ENCODE measurements at places on chromosomes 1 and 21. TPM values are rescaled to one million over a fixed set of nuclear protein-coding genes. Genes with fewer than 3 reads are reported as not detected.

The TFF3 gene
- polyA plus RNA-seq, result 3.5 TPM

The LENEP gene
- 0.43 TPM for polyA plus RNA-seq

The DOP1B gene
- 6.5 TPM for polyA plus RNA-seq

The TRMT1L gene
- 21.8 TPM for polyA plus RNA-seq

The S100A7 gene
- 0.21 TPM for polyA plus RNA-seq

The RASAL2 gene
- polyA plus RNA-seq, result 17.6 TPM

The LDLRAD2 gene
- 5.5 TPM for polyA plus RNA-seq

The ILDR2 gene
- polyA plus RNA-seq, result 16.5 TPM

The FMO2 gene
- 1.9 TPM for polyA plus RNA-seq

The SLC22A15 gene
- 4.6 TPM for polyA plus RNA-seq

The OR6K3 gene
- polyA plus RNA-seq, result 0.11 TPM

The CELSR2 gene
- polyA plus RNA-seq, result 38.3 TPM

The KRTAP25-1 gene
- not detected for polyA plus RNA-seq

The ELAVL4 gene
- polyA plus RNA-seq, result 4.0 TPM

DNA sequence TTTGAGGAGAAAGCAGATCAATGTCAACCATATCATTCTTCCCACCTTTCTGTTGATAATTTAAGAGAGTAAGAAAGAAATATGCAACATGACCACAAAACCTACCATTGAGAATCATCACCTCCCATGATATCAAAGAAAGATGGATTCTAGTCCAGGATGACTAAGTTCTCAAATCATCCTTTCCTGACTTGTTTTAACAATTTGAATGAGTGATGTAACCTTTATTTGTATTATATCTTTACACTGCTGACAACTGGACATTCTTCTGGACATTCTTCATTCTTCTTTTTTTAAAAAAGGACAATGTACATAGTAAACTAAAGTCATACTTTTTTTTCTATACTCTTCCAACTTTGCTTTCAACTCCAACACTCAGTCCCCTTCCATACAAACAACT lies 9.5 kb downstream of the PSMB4 start:
- DNase-seq, result no peak

DNA sequence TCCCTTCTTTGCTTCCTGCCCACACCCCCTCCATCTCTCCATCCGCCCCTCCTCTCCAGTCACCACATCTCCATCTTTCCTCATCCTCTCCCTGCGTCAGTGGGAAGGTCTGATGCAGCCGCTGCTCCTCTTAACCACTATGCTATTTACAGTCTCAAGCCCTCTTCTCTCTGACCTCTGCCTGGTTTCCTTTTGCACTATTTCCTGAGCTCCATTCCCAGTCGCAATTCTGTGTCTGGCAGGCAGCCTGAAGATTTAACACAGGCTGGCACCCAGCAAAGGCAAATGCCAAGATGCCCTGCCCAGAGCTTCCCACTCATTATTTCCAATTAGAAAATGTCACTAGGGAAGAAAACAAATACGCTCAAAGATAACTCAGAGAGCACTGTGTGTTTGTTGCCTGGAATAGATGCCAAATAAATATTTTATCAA lies 89.6 kb upstream of the LPGAT1 start:
- DNase-seq, result no peak

DNA sequence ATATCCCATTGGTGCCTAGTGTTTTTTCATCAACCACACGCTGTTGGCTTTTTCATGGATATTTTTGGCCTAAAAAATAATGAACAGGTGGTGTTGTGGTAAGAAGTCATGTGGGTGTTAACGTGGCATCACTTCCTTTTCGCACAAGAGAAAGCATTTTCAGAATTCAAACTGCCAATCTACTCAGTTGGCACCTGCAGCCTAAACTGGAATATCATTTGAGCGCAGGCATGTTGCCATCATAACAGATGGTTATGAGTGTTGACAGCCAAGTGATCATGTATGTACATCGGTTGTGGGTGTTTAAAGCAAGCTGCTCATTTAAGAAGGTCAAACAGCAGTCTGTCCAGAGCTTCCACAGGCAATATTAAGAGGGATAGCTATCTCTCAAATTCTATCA lies 1963.0 kb downstream of the NCAM2 start:
- no peak for DNase-seq

GRCh38 chr1:226482975-226483700 lies 65.4 kb upstream of the STUM start:
- no peak for DNase-seq

DNA sequence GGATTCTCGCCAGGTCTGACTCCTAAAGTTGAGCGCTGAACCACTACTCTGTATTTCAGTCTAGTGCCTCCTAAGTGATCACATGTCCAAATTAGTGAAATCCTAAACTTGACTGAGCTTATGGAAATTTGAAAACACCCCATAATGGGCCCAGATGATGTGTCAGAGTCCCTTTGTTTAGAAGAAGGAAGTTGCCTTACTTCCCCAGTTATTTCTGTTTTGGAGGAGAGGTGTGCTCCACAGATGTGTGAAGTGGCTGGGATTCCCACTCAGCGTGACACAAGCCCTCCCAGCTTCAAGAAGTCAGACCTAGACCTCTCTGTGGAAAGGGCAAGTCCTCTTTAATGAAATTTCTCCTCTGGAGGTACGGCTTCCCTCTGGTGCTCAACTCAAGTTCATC lies 188.8 kb downstream of the TTLL7 start:
- DNase-seq, result no peak

GRCh38 chr21:29304597-29304996 lies 5.9 kb downstream of the BACH1 start:
- no peak for DNase-seq

DNA sequence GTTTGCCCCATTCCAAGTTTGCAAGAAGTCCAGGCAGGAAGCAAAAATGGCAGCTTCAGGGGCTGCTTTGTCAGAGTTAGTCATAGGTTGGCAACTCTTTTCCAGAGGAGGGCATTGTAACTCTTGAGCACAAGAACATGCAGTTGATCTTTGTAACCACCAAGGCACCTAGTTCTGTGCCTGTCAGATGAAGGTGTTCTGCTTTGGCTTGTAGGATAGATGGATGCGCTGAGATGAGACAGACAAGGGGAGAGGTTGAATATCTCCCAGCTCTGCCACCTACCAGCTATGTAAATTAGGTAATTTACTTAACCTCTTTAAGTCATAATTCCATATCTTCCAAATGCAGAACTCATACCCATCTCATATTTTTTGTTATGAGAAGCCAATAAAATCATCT lies 89.3 kb downstream of the ZNF648 start:
- no peak for DNase-seq

GRCh38 chr1:196977278-196977677 lies at the start of gene CFHR5:
Gene CFHR5, plus strand, starts transcription at chr1:196977556. Its CDS starts 109 bp downstream, at chr1:196977665.
- no peak for DNase-seq

DNA sequence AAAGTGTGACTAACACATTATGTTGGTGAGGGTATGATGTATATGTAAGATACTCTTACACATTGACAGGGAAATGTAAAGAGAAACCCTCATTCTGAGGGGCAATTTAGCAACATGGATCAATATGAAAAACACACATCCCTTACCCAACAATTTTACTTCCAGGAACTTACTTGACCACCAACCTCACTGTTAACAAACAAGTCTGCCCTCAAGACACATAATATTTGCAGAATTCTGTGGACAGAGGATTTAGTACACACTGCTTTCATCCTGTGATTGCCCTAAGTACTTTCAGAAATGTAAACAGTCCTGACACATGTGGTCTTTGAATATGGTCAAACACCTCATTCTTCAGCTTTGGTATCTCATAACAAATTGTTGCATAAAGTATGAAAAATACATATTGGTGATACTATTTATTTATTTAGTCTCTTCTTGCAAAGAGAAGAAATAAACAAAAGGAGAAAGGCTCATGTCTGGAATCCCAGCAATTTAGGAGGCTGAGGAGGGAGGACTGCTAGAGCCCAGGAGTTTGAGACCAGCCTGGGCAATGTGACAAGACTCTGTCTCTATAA lies 6.9 kb downstream of the USP48 start:
- DNase-seq, result no peak

DNA sequence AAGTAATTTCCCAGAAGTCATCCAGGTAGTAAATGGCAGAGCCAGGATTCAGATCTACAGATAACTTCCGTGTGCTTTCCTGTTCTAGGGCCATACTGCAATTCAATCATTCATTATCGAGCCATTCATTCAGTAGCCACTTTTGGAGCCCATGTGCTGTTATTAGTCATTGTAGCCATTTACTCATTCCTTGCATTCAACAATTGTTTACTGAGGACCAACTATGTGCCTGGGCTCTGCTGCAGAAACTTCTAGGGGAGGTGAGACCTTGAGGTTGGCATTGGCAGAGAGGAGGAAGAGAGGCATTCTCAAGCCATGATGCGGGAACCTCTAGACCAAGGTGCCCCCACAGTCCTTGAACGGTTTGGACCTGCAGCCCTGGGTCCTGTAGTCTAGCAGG lies 27.9 kb downstream of the EPHB2 start:
- DNase-seq, result no peak

DNA sequence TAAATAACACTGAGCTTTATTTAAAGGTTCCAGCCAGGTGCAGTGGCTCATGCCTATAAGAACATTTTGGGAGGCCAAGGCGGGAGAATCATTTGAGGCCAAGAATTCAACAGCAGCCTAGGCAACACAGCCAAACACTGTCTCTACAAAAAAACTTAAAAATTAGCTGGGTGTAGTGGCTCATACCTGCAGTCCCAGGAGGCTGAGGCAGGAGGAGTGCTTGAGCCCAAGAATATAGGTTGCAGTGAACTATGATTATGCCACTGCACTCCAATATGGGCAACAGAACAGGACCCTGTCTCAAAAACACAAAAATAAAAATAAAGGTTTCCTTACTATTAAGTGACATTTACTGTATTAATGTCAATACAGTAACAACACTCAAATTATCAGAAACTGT lies 2.1 kb downstream of the TAF12 start:
- DNase-seq, result no peak

DNA sequence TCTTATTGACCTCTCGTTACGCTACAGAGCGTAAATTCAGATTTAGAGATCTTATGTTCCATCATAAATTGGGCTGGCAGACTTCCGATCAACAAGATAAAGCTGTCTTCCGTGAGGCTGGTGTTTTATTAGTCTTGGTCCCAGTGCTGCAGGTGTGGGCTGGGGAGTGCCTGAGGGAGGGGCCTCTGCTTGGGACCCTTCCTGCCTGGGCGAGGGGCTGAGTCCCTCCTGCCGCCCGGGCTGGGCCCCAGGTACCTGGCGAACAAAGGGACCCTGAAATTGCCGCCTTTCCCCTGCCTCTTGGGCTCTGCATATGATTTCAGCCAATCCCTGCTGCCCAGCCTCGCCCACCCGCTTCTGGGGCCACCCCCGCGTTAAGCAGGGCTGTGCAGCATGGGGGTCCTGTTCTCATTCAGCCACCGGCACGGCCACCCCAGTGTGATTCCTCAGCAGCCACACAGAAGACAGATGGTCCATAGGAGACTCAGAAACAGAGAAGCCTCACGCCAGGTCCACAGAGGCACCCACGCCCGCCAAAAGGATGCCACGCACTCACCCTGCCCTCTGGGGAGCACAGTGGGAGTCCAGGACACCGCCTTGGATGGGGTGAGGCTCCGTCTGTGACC lies 6.1 kb upstream of the SAMD11 start:
- DNase-seq, result no peak

GRCh38 chr1:165129568-165130164 lies 226.8 kb downstream of the LMX1A start:
- no peak for DNase-seq

GRCh38 chr1:93358293-93358692 lies 12.6 kb downstream of the DR1 start:
- no peak for DNase-seq

DNA sequence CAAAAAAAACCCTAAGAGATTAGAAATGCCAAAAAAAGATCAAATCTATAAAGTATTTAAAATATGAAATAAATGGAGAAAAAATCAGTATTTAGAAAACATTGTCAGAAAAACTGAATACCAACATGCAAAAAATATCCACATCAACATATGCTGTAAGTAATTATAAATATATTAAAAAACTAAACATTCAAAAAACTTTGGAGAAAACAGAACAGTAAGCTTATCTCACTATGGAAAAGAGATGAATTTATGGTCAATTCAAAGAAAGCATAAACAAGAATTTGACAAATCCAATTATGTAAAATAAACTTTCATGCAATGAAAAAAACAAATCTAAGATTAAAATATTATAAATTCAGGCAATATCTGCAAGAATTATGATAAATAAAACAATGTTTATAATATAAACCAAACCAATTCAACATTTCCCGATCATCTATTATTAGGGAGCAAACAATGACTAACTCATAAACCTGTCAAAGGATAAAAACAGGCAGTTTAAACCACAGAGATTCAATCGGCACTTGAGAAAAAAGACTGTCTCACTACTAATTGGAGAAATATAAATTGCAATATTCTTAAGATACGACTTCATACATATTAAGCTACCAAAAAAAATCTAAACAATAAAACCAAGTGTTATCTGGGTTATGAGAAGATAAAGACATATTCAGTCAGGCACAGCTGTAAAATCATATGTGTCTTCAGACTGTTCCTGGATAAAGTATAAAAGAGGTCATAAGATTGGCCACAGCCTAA lies 21.8 kb downstream of the EYA3 start:
- DNase-seq, result no peak

DNA sequence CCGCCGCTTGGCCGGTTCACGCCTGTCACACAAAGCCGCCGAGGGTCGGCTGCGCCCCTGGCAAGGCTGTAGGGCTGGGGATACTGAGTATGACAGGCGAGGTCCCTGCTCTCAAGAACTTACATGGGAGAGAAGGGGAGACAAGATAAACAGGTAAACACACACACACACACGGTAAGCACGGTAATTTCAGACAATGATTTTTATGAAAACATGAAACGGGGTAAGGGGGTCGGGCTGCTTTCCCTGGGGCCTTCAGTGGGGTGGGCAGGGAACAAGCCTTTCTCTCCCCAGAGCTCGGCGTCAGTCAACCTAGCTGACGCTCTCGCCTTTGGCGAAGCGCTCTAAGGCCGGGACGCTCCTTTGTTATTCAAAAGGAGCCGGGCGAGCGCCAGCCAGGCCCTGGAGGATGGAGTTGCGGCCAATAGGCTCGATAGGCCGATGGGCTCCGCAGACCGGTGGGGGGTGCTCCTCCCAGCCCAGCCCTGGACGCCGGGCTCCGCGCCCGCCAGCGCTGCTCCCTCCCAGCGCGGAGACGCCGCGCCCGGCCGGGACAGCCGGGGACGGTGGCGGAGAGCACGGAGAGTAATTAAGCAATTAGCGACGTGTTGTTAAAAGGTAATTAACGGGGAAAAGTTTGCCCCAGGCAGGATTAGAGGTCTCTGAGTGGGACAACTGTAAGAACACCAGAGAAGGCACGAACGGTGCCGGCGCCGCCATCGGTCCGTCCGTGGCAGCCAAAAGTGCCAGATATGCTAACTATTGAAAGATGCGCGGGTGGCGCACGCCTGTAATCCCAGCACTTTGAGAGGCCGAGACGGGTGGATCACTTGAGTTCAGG lies 950 bp upstream of the INKA2 start:
- DNase-seq, result no peak
